Skeletal muscle cell (primary cell): ENCODE measurements at places on chromosomes 7 and 10.
A peak's percentile ranks its signal among the peaks of the same experiment; 100 is the strongest.

GRCh38 chr10:77248104-77248790 is 389.4 kb downstream of the KCNMA1 start:
- DNase-seq = no peak

- DNase-seq = no peak
Observed at GRCh38 chr10:104021246-104021645, 54.3 kb downstream of the SLK start.

DNA sequence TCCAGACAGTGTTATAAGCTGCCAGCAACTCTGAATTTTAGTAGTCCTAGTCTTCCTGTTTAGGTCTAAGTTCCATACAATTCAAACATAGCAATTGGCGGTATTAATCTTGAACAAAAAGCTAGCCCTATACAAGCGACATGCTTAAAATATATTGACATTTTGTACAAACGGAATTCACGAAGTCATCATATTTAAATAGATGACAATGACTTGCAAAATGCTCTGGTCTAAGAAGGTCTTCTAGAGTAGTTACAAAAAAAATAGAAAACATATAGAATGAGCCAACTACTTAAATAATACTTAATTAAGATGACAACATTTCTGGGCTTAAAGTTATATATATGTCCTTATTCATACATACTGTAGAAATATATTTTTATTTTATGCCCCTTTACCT is 446.6 kb downstream of the ANKRD7 start:
- DNase-seq = no peak

- DNase-seq = peak; percentile 79
Observed at GRCh38 chr7:28984631-28985030, 26.5 kb upstream of the TRIL start.

GRCh38 chr7:4712281-4713182 is 30.4 kb downstream of the FOXK1 start:
- no peak for DNase-seq

DNA sequence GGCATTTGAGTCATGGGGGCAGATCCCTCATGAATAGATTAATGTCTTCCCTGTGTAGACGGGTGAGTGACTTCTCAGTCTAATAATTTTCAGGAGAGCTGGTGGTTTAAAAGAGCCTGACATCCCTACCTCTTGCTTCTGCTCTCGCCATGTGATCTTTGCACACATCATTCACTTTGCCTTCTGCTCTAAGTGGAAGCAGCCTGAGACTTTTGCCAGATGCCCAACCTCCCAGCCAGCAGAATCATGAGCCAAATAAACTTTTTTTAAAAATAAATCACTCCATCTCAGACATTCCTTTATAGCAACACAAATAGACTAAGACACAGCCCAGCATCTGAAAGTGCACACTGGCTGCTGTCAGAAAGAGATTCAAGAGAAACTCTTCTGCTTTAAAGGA is 155.2 kb downstream of the ZNF365 start:
- no peak for DNase-seq

GRCh38 chr7:111958431-111958830 is 247.8 kb downstream of the DOCK4 start:
- DNase-seq = no peak

GRCh38 chr7:94049615-94050014 is 45.5 kb upstream of the BET1 start:
- DNase-seq = no peak

GRCh38 chr10:80520661-80521470 is 16.8 kb upstream of the SH2D4B start:
- no peak for DNase-seq

DNA sequence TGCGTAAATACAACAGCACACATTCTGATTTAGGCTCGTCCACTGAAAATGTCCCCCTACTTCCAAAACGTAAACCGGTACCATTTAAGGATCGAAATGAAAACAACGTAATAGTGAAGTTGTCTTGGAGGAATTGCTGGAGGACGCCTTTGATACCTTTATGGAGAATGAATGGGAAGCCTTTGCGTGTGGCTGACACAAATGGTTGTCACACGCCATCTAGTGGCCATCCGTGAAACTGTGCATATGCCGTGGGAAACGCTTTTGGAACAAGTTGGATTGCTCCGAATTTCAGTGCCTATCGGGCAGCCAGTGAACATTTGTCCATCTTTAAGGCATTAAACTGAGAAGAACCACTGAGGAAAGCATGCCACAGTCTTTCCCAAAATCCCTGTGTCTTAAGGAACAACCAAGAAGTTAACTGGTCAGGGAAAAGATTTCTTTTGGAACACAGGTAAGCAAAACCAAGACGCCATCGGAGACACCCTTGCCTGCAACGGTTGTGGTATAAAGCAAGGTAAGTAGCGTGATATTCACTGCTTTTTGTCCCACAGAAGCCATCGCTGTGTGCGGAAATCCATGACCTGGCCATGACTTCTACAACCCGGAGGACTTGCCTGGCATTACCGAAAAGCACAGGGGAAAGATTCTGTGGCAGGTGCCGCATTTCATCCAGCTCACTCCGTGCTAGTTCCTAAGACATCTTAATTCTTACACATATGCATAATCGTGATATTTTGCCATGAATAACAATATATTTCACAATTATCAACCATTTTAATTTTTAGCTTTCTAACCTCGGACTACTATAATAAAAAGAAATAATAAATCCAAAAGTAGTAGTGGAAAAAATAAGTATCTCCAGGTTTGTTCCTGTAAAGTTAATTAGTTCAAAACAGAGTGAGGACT is 100.6 kb downstream of the FAM204A start:
- DNase-seq = peak; percentile 35

DNA sequence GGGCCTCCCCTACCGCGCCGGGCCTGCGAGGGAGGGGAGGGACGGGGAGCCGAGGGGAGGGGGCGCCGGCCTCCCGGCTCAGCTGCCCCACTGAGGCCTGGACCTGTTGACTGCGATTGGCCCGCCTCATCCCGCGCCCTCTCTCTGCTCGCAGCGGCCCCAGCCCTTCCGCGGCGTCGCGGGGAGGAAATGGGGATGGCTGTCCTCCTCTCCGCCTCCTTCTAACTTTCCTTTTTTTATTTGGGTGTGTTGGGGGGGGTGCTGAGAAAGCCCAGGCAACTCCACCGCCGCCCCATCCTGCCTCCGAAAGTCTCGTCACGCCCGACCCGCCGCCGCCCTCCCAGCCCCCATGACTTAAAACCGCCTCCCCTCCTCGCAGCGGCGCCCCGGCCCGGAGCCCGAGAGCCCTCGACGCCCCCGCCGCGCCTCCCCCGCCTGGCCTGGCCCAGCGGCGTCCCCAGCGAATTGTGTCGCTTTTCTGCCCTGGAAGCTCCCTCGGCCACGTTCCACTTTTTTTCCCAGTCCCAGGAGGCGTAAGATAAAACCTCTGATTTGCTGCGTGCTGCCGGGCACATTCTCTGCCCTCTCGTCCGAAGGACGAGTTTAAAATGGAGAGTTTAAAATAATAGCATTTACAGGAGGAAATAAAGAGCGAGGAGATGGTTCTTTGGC is 842 bp upstream of the SKIDA1 start:
- peak; percentile 49 for DNase-seq

- DNase-seq = peak; percentile 56
Observed at GRCh38 chr10:122181041-122181732, 89.9 kb upstream of the BTBD16 start.

GRCh38 chr10:84065804-84066601 is 73.3 kb upstream of the GHITM start:
- no peak for DNase-seq

DNA sequence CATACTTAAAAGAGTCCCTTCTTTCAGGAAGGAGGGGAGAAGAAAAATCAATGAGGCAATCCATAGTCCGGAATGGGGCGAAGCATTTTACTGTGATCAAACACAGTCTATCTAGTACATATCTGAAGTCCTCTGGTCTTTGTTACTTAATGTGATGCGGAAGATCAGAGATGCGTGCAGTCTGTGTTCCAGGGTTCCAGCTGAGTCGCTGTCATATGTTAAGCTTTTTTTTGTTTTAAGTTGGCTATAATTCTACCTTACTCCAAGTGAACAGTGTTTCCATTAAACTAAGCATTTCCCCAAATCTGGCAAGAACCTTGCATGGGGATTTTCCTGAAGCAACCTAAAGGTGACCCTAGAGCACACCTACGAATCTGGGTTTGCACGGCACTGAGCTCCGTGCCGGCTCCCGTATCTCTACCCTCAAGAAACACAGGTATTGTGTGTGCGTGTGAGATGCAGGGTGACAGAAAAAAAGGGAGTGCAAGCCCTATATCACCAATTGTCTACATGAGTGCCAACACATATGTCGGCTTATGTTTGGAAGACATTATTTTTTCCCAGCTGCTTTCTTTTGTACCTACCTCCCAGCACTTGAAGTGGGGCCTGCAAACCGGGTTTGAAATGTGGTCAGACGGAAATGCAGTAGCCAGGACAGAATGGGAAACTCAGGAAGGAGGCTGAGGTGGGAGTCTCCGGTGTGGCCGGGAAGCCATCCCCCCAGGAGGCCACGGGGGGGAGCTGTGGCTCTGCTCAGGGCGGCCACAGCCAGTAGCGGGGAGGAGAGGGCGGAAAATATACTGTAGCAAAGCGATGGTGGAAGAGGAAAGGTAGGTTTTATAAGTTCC is 435.8 kb upstream of the MGMT start:
- DNase-seq = no peak

DNA sequence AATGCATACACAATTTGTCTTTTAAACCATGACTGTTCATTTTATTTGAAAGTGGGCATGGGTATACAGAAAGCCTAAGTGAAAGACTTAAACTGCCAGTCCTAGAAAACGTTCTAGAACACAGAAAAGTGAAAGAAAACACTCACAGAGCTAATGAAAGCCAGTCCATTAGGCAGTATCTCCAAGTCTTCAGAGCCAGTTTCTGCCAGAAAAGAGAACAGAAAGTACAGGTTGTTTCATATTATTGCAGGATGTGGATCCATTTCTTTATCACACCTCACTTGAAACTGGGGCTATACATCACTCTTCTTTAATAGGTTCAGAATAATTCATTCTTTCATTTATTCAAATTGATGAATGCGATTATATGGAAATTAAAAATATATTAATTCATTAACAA is 7.7 kb downstream of the PON1 start:
- DNase-seq = no peak

DNA sequence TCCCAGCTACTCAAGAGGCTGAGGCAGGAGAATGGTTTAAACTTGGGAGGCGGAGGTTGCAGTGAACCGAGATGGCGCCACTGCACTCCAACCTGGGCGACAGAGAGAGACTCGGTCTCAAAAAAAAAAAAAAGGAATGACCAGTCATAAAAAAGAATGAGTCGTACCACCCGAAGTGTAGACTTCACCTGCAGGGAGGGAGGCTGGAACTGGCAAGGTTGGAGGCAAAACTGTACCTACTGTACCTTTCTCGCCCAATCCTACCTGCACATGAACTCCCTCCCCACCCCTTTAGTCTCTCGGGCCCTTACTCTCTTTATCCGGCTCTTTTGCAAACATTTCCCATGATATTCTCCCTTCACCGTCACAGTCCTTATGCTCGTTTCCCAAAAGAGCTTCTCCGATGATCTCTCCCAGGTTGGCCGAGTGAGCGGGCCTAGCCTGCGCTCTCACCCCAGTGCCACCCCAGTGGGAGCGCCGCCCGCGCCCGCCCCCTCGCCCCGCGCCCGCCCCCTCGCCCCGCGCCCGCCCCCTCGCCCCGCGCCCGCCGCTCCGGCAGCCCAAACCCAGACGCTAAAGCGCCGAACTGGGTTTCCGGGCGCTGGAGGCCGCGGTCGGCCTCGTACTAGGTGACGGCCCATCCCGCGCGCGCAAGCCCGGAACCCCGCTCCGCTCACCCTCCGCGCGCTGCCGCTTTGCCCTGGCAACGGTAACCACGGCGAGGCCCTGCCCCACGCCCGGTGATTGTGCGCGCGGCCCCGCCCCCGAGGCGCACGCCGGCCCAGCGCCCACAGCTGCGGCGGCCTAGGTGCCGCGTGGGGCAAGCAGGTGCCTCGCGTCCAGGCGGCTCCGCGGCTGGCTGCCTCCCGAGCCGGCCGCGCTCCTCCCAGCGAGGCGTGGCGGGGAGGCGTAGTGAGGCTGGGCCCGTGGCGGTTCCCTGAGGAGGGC is at the start of gene SMKR1:
TSS of gene SMKR1 (plus strand) at position 772 of the 948 bp plus-strand sequence. CDS start 294 bp downstream, outside the sequence.
- DNase-seq = no peak

- DNase-seq = no peak
Observed at GRCh38 chr10:122141821-122142640, 129.1 kb upstream of the BTBD16 start.

DNA sequence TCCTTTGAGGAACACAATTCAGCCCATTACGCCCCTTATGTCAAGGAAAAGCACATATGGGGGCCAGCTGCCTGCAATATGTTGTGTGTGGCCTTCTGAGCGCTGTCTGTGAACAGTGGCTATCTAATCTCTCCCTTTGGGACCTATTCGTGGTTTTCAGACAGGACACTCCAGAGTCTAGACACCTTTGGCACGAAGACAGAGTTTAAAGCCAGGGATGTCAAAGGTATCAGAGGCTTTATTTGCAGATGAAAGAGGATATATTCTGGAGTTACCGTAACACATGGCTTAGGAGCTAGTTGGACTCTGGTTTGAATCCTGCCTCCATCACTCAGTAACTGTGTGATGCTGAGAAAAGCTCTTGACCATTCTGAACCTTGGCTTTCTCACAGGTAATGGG is 14.8 kb upstream of the EEPD1 start:
- DNase-seq = no peak

DNA sequence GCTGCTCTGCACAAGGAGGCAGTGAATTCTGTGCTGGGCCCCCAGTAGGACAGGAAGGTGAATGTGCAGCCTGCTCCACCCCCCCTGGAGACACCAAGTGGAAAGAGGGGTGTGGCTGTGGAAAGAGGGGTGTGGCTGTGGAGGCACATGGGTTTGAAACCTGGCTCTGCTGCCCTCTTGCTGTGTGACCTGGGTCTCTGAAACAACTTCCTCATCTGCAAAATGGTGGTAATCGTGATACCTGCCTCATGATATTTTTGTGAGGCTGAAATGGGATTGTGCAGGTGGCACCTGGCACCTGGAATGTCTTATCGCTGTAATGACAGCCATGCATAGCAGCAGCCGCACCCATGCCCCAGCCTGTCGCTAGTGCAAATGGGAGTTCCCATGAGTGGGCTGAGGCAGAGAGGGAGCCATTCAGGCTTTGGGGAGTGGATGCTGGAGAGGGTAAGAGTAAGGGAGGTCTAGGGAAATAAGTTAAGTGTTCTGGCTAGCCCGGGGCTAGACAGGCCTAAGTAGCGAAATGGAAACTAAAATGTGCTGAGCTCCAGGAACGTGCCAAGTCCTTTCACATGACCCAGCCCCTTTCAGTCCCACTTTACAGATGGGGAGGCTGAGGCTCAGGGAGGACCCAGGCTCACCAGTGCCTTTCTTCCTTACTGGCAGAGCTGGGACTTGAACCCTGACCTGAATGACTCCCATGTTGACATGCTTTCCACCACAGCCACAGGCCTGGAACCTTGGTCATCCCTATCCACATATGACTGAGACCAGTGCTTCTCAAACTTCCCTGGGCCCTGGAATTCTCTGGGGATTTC is 35.0 kb downstream of the C10orf105 start:
- DNase-seq = no peak

GRCh38 chr7:30925913-30926312 is 14.3 kb downstream of the AQP1 start:
- no peak for DNase-seq
